ENCODE measurements at places on chromosomes 4 and X.
A peak's percentile ranks its signal among the peaks of the same experiment; 100 is the strongest.

DNA sequence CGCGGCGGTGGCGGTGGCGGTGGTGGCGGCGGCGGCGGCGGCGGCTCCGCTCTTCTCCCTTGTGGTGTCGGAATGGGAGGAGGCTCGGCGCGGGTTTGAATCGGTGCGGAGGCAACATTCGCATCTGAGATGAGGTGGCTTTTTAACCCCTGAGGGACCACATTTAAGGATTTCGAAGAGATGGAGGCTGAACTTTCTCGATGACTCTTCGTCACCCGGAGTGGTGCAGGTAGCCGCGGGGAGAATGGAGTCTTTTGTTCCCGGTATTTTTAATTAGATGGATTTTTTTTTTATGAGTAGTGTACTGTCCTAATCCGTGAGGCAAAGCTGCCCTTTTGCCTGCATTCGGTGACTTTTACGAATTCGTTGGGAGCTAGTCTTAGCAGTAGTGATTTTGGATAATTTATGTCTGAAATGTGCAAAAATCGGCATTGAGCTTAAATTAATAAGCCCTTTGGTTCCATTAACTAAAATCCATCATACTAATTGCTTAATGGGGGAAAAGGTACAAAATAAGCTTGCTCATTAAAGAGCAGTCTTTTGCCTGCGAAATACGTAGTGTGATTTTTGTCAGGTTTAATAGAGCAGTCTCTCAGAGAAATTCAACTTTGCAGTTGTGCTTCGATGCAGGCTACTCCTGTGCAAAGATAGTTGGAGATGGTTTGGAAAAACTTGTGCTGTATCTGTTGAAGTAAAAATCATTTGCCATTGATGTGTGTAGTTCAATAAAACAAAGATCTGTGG is 206.2 kb downstream of the TENM3 start:
- no peak for DNase-seq
- H3K27ac ChIP-seq: no peak overlapping the region
- peaks cover 60% of the 10 kb centered on the region for H3K27me3 ChIP-seq
- H3K4me3 ChIP-seq: peak overlapping the region; percentile 50
- no peaks in the 10 kb centered on the region for H3K36me3 ChIP-seq

- H3K4me1 ChIP-seq: no peaks in the 10 kb centered on the region
- DNase-seq: no peak
- no peak overlapping the region for H3K4me3 ChIP-seq
- no peak overlapping the region for H3K27ac ChIP-seq
Measured at GRCh38 chr4:86706923-86707597, 112.9 kb downstream of the PTPN13 start.

GRCh38 chrX:151155234-151155633 is 21.1 kb upstream of the GPR50 start:
- no peak overlapping the region for H3K4me3 ChIP-seq
- H3K27ac ChIP-seq: no peak overlapping the region
- no peak for DNase-seq
- H3K4me1 ChIP-seq: no peaks in the 10 kb centered on the region
- H3K27me3 ChIP-seq: no peaks in the 10 kb centered on the region

- H3K27ac ChIP-seq: no peak overlapping the region
- no peaks in the 10 kb centered on the region for H3K36me3 ChIP-seq
- no peaks in the 10 kb centered on the region for H3K27me3 ChIP-seq
- H3K4me3 ChIP-seq: no peak overlapping the region
- H3K4me1 ChIP-seq: no peaks in the 10 kb centered on the region
Measured at GRCh38 chr4:173046818-173047217, 121.8 kb upstream of the GALNT7 start.

DNA sequence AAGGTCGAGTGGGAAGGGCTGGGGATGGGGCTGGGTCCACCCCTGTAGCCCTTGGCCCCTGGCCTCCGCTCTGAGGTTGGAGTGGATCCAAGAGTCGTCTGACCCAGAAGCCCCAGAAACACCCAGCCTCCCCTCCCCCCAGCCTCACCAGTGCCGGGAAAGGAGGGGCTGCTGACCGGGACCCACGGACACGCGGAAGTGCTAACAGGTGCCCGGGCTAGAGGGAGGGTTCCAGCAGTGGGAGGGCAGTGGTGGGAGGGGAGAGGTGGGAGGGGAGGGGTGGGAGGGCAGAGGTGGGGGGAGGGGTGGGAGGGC is 131.8 kb upstream of the NKX1-1 start:
- H3K36me3 ChIP-seq: no peaks in the 10 kb centered on the region

DNA sequence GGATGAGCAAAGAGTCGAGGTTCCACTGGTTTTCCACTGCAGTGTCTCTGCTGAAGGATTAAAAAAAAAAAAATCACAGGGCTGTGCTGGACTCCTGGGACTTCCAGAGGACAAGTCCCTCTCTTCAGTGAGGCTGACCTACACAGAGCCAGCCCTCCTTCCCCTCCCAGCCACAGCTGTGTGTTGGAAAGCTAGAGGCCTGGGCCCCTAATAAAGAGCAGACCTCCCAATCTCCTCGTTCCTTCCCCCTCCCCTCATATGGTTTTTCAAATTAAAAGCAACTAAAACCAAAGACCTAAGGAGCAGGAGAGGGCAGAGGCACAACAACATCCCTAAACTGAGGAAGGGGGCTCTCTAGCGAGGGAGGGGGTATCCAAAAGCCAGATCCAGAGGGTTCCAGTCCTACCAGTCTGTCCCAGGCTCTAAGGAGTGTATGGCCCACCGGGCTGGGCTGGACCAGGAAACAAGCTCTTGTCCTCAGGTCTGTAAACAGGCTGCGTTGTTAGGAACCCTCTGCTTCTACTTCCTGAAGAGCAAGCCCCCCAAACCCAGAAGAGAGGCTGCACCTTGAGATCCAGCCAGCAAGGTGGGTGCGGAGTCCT is 4.0 kb upstream of the PDGFRA start:
- no peak overlapping the region for H3K27ac ChIP-seq
- no peak overlapping the region for H3K4me3 ChIP-seq
- H3K27me3 ChIP-seq: peaks cover 73% of the 10 kb centered on the region
- peaks cover 46% of the 10 kb centered on the region for H3K4me1 ChIP-seq
- H3K36me3 ChIP-seq: no peaks in the 10 kb centered on the region

- no peaks in the 10 kb centered on the region for H3K4me1 ChIP-seq
- H3K27me3 ChIP-seq: no peaks in the 10 kb centered on the region
- H3K4me3 ChIP-seq: no peak overlapping the region
Measured at GRCh38 chrX:68098431-68098830, 334.9 kb downstream of the OPHN1 start.

- no peaks in the 10 kb centered on the region for H3K4me1 ChIP-seq
- DNase-seq: no peak
- H3K36me3 ChIP-seq: no peaks in the 10 kb centered on the region
- H3K27me3 ChIP-seq: no peaks in the 10 kb centered on the region
Measured at GRCh38 chr4:176818531-176818930, 25.8 kb upstream of the VEGFC start.

DNA sequence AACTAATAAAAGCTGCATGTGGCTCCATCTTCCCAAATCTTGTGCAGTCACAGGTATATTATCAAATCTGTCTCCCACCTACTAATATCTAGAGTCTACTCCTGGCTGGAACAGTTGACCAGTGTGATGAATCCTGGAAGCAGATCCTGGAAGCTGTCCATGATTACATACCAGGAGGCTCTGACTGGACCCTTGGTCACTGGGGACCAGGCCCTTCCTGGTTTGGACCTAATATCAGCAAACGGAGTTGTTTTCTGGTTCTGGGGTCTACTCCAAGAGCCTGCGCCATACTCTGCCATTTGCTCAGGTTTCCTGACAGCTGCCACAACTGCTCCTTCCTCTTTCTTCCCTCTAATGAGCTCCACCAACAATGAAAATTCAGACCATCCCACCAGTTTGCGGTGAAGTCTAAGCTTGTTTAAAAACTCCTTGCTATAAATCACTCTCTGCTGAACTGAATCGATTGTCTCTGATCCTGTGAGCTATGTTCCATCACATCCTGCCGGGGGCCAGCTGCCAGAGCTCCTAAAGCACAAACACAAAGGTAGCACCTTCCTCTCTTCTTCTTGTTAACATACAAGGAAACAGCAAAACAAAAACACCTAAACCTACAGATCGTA is 114.2 kb downstream of the PALLD start:
- no peaks in the 10 kb centered on the region for H3K36me3 ChIP-seq
- no peaks in the 10 kb centered on the region for H3K4me1 ChIP-seq
- no peaks in the 10 kb centered on the region for H3K27me3 ChIP-seq
- no peak overlapping the region for H3K27ac ChIP-seq
- no peak overlapping the region for H3K4me3 ChIP-seq

GRCh38 chr4:40288566-40288965 is 46.6 kb upstream of the CHRNA9 start:
- DNase-seq: no peak
- H3K4me3 ChIP-seq: no peak overlapping the region
- H3K27me3 ChIP-seq: no peaks in the 10 kb centered on the region
- H3K27ac ChIP-seq: peak overlapping the region; percentile 60
- H3K36me3 ChIP-seq: no peaks in the 10 kb centered on the region

- no peaks in the 10 kb centered on the region for H3K4me1 ChIP-seq
- no peak overlapping the region for H3K4me3 ChIP-seq
- H3K27ac ChIP-seq: no peak overlapping the region
- H3K36me3 ChIP-seq: no peaks in the 10 kb centered on the region
- no peak for DNase-seq
Measured at GRCh38 chr4:58272311-58272710, 1162.1 kb upstream of the IGFBP7 start.

- no peaks in the 10 kb centered on the region for H3K4me1 ChIP-seq
- peaks cover 5% of the 10 kb centered on the region for H3K36me3 ChIP-seq
- DNase-seq: no peak
- no peak overlapping the region for H3K27ac ChIP-seq
- H3K4me3 ChIP-seq: no peak overlapping the region
Measured at GRCh38 chr4:56026596-56026995, 77.9 kb downstream of the CEP135 start.

GRCh38 chr4:153806073-153806472 is 17.2 kb upstream of the SFRP2 start:
- no peaks in the 10 kb centered on the region for H3K4me1 ChIP-seq
- H3K4me3 ChIP-seq: no peak overlapping the region
- H3K27ac ChIP-seq: no peak overlapping the region

DNA sequence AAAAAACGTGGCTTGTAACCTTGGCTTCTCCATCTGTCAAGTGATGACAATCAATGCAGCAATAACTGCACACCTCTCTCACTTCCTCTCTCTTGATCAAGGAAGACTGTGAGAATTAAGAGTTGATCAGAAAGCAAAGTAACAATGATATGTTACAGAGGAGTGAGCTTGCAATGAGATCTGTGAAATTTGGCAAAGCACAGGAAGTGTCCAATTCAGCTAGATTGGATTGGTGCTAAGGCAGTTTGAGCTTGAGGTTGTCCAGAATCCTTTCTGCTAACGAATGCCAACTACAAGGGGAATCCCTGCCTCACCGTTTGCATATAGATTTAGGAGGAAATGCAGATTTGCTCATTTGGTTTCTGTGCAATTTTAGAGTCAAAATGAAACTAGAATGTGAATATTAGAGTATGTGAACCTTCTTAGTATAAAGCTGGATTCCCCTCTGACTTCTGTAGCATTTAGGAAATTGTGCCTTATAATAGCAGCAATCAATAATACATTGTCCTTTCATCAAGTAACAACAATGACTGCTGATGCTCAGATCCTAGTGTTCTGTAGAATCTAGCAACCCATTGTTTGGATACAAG is 346.4 kb downstream of the PTTG2 start:
- peak overlapping the region; percentile 34 for H3K27ac ChIP-seq
- H3K36me3 ChIP-seq: no peaks in the 10 kb centered on the region
- H3K27me3 ChIP-seq: no peaks in the 10 kb centered on the region
- DNase-seq: no peak
- peaks cover 32% of the 10 kb centered on the region for H3K4me1 ChIP-seq

GRCh38 chrX:51860679-51861078 is 32.7 kb upstream of the MAGED1 start:
- no peaks in the 10 kb centered on the region for H3K27me3 ChIP-seq
- no peak for DNase-seq
- no peaks in the 10 kb centered on the region for H3K36me3 ChIP-seq
- no peak overlapping the region for H3K4me3 ChIP-seq

GRCh38 chr4:158999166-158999682 is 103.7 kb upstream of the RAPGEF2 start:
- no peaks in the 10 kb centered on the region for H3K36me3 ChIP-seq
- H3K27me3 ChIP-seq: no peaks in the 10 kb centered on the region
- H3K4me3 ChIP-seq: no peak overlapping the region
- no peak overlapping the region for H3K27ac ChIP-seq
- H3K4me1 ChIP-seq: no peaks in the 10 kb centered on the region

- no peak overlapping the region for H3K4me3 ChIP-seq
- no peak for DNase-seq
- no peaks in the 10 kb centered on the region for H3K27me3 ChIP-seq
- H3K36me3 ChIP-seq: no peaks in the 10 kb centered on the region
Measured at GRCh38 chr4:11281720-11282119, 147.0 kb downstream of the HS3ST1 start.

- H3K36me3 ChIP-seq: no peaks in the 10 kb centered on the region
- H3K4me1 ChIP-seq: no peaks in the 10 kb centered on the region
- H3K4me3 ChIP-seq: no peak within 1 kb of the TSS
- H3K27me3 ChIP-seq: peaks cover 5% of the 10 kb centered on the region
- DNase-seq: no peak
Measured at GRCh38 chr4:105551965-105552746, at the start of gene ARHGEF38. ARHGEF38 (plus strand) TSS chr4:105552620; CDS start chr4:105552766, 146 bp downstream.

DNA sequence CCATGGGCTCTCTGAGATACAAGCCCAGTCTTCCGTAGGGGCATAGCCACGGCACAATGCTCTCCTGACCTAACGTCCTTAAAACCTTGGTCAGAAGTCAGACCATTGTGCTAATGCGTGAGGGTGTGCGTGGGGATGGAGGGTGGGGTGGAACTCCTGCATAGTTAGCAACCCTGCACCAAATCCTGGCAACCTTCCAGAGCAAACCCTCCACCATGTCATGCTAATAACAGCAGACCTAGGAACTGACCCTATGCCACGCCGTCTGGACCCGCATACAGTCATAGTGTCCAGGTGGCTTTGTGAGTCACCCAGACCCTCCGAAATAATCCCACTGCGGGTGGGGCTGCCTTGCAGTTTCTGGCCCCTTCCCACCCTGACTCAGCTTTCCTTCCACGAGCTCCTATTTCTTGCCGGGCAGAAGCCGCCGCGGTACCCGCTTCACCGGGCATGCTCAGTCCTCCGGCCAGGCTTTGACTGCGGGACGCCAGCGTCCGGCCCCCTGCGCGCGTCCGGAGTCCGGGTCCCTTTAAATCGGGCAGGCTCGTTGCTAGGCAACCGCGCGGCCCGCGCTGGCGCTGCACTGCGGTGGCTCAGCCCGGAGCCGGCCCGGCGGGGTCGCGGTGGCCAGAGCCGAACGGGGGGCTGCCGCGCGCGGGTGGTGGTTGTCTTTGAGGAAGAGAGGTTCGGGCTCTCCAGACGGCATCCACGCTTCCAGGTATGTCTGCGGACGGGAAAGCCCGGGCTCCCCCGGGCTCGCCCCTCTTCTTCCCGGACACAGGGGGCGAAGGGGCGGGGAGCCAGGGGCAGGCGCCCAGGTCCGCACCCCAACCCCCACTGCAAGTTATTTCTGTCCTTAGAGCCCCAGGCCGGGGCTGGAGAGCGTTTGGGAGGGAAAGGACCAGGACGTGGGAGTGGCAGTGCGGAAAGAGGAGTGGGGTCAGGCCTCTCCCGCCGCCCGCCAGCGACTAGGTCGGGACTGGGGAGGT is at the start of gene CCDC160:
Gene CCDC160 (plus strand): TSS at position 557 of the 989 bp plus-strand sequence. CDS start 7,619 bp downstream, outside the sequence.
- peak; percentile 81 for DNase-seq
- H3K27ac ChIP-seq: no peak within 1 kb of the TSS
- H3K27me3 ChIP-seq: peaks cover 15% of the 10 kb centered on the region
- no peaks in the 10 kb centered on the region for H3K36me3 ChIP-seq
- H3K4me3 ChIP-seq: peak within 1 kb of the TSS; percentile 17

Measured in spleen (tissue), 13 donors.